MG63 (cell line): ENCODE measurements at places on chromosomes 6 and 20. TPM values are rescaled to one million over a fixed set of nuclear protein-coding genes. Genes with fewer than 3 reads are reported as not detected.

WFDC10B gene
- not detected in 2 replicates for total RNA-seq

CENPQ gene
- 12.0 and 12.5 TPM in 2 replicates for total RNA-seq

BTN1A1 gene
- not detected in 2 replicates for total RNA-seq

SEMG1 gene
- total RNA-seq: not detected in 2 replicates

SLC17A1 gene
- not detected in 2 replicates for total RNA-seq

TRIM31 gene
- total RNA-seq: not detected in 2 replicates

RFX6 gene
- not detected in 2 replicates for total RNA-seq
